ENCODE measurements at places on chromosomes 3 and 15.

DNA sequence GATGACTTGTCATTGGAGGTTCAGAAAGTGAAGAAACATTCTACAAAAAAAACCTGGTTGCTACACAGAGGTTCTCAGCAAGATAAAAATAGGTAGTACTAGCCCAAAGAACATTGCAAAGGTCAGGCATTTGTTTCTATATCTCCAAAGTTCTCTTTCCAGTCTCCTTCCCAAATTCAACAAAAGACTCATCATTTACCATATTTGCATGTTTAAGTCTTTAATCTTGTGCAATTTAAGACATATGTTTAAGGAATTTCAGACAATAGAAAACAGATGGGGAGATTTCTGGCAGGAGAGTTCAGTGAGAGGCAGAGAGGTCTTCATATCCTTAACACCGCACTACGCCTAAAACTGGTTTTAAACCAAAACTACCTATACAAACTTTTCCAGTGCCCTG, 173.8 kb upstream of the THBS1 start:
- DNase-seq, result no peak

DNA sequence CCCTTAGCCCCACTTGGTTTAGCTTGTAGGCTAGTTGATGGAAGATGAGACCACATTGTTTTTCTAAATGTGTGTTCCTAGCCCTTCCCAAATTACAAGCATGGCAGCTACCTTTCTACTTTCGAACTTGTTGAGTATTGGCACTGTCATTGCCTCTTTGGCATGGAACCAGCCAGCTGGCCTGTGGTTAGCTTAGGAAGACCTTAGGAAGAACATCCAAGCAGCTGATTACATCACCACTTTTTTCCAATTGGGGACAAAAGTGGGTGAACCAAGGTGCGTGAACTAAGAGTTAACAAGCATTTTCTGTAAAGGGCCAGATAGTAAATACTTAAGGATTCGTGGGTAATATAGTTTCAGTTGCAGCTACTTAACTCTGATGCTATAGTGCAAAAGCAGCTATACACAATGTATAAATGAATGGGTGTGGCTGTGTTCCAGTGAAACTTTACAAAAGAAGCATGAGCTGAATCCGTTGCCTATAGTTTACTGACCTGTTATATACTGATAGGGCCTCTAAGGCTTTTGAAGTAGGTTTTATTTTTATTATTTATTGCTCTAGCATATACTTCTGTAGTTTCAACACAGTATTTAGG, 8.5 kb downstream of the KLHL18 start:
- DNase-seq, result no peak

GRCh38 chr3:56157693-56158362, 310.4 kb downstream of the ERC2 start:
- no peak for DNase-seq

- no peak for DNase-seq
Observed at GRCh38 chr3:138210528-138210927, 23.4 kb downstream of the ARMC8 start.

- no peak for DNase-seq
Observed at GRCh38 chr3:96319166-96319565, 495.2 kb upstream of the EPHA6 start.

GRCh38 chr15:94080416-94080815, 150.9 kb upstream of the MCTP2 start:
- DNase-seq, result peak; percentile 23

All from WTC11 (cell line).